ENCODE measurements at places on chromosomes 2 and 18. TPM values are rescaled to one million over a fixed set of nuclear protein-coding genes. Genes with fewer than 3 reads are reported as not detected.

DNA sequence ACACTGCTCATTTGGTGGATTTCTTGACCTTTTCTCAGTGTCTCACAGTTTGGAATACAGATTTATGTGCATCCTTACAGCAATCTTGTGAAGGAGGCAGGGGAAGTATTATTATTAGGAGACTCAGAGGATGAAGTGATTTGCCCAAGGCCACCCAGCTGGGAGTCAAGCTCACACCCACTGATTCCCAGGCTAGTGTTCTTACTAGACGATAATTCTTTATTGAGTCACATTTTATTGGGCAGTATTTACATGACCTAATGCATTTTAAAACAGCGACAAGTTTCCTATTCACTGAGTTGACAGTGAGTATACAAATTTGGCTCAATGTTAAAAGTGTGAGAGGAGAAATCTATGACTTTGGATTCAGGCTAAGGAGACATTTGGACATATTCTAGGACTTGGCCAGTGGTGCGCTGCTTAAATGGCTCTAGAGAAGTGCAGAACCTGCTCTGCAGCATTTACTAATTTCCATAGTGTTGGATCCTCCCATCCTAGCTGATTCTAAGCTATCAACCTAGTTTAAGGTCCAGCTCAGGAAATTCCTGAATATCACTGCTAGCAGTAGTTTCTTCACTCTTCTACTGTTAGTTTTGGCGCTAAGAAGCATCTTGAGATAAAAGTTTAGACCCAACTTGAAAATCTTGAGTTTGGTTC lies 199.3 kb downstream of the MTX2 start:
- no peak for DNase-seq

DNA sequence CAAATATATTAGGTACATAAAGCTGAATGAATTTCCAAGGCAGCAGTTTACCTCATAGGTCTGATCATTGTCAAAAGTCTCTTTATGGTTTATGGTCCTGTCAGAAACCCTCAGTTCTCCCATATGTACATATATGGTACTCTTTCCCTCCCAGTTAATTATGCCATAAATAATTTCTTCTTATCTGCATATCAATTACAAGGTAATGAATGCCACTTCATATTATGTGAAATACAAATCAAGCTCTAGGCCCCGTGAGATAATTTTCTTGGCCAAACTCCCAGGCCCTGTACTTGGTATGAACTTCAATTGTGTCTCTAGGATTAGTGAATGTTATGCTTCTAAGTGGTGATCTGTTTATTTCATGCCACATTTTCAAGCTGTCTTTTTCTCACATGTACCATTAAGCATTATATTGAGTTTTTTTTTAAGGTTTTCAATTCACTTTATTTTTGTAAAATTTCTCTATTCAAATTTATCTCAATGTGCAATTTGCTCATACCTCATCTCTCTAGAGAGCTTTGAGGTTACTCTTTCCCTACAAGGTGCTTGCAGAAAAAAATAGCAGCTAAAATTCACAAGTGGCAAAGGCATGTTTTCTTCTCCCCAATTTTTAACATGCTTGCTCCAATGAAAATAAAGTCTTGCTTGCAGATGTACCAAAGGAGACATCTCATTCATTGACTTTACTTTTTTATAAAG lies 430.6 kb upstream of the VRK2 start:
- DNase-seq, result no peak

RNF144A gene
- 0.47 TPM for total RNA-seq

- no peak for DNase-seq
Observed at GRCh38 chr2:173218326-173219056, 136.2 kb upstream of the CDCA7 start.

- no peak for DNase-seq
Observed at GRCh38 chr2:233450864-233451575, 96.7 kb downstream of the DGKD start.

GRCh38 chr2:73285159-73285739 lies 971 bp upstream of the FBXO41 start:
- no peak for DNase-seq

- DNase-seq, result no peak
Observed at GRCh38 chr18:40821596-40822243, 1133.3 kb upstream of the PIK3C3 start.

RFX8 gene
- not detected for total RNA-seq

- DNase-seq, result no peak
Observed at GRCh38 chr2:224601923-224602322, 16.8 kb upstream of the CUL3 start.

PLEK gene
- not detected for total RNA-seq
